ENCODE measurements at places on chromosomes 1 and 21.

- no peak for DNase-seq
These were observed 83.3 kb downstream of the ETS2 start for GRCh38 chr21:38888991-38889561.

- DNase-seq = no peak
These were observed 75.6 kb downstream of the LMO4 start for GRCh38 chr1:87404296-87404695.

DNA sequence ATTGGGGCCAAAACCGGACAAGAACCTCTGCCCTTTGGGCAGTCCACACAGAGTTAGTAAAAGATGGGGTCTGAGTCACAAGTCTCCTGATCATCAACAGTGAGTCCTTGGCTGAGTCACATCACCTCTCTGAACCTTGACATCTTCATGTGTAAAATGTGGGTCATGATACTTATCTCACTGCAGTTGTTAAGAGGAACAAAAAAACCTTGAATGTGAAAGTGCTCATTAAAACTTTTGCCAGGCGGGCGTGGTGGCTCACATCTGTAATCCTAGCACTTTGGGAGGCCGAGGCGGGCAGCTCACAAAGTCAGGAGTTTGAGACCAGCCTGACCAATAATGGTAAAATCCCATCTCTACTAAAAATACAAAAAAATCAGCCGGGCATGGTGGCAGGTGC is 15.7 kb downstream of the S100A16 start:
- DNase-seq = no peak

DNA sequence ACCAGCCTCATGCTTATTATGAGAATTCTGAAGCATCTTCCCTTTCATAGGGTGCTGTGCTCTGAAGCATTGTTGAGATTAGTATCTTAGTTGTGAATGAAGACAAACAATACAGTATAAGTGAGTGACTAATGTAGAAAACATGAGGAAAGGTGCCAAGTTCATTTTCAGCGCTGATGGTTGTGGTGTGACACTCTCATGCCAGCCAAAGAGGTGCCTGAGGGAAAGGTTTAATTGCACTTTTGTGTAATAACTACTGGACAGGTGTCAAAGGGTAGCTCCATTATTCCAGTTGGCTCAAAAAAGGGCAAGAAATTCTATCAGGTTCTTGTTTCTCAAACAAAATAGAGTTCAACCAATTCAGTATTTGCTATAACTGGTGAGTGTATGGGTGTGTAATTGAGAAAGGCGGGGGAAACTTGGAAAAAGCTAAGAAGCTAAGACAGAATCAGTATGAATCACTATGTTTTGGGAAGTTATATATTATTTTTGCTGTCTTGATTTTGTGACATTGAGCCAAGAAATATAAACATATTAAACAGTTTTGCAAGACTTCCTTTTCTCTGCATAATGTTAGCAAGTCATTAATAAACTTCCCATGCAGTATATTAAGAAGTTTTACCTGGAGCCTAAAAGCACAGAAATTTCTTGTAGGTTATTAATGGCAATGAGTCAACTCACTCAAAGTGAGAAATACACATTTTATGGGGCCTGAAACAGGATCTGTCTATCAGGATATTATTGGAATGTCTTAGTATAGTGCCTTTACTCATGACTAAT is 31.8 kb downstream of the KCNK2 start:
- DNase-seq = no peak

DNA sequence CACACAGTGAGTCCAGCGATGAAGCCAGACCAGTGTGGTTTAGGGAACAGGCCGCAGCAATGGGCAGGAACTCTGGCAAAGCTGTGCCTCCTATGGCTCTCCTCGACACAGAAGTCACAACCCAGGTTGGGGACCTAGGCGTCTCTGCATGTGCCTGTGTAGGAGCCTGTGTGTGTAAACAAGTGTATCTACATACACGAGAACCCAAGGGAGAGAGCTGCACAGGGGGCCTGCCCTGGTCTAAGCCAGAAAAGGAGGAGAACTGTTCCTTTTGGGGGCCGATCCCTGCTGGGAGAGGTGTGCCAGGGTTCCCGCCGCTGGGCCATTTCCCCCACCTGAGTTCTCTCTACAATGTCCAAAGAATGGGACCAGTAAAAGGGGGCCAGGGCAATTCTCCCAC is 56.0 kb downstream of the CD247 start:
- DNase-seq = no peak

GRCh38 chr1:155004352-155005075 is 1.9 kb downstream of the ZBTB7B start:
- no peak for DNase-seq

DNA sequence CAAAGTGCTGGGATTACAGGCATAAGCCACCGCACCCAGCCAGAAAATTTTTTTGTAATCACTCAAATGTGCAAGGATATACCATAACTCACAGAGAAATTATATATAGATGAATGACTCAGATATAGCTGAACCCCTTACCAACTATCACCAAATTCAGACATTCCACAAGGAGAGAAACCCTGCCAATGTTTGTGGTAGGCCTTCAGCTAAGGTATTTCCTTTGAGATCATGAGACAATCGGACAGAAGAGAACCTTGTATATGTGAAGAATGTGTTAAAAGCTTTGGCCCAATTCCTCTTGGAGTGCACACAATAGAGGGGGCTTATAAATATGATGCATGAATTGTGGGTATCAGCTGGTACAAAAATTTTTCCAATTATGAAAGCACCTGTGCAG is 50.7 kb downstream of the ZNF684 start:
- DNase-seq = no peak

GRCh38 chr1:167503626-167504466 is 14.5 kb downstream of the CD247 start:
- DNase-seq = no peak

- no peak for DNase-seq
These were observed 20.3 kb upstream of the C2CD2 start for GRCh38 chr21:41973861-41974751.

- DNase-seq = no peak
These were observed 35.1 kb upstream of the TINAGL1 start for GRCh38 chr1:31541194-31541593.

DNA sequence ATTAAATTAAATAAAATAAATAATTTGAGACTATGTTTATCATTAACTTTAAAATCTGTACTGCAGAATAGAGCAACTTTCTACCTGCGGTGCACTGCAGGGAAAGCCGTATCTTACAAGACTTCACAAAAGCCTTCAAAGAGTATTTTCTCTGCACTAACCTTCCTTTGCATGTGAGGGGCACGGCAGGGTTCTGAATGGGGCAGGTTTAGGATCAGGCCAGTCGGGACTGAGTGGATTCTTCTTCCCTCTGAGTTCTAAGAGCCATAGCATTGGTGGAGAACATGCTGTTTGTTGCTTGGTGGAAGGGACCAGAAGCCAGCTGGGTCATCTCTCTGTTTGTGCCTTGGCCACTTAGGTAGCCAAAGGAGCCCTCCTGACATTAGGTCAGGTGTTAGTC is 55.2 kb upstream of the LGALS8 start:
- no peak for DNase-seq

- DNase-seq = no peak
These were observed 42.6 kb downstream of the UBE2G2 start for GRCh38 chr21:44758781-44759627.

DNA sequence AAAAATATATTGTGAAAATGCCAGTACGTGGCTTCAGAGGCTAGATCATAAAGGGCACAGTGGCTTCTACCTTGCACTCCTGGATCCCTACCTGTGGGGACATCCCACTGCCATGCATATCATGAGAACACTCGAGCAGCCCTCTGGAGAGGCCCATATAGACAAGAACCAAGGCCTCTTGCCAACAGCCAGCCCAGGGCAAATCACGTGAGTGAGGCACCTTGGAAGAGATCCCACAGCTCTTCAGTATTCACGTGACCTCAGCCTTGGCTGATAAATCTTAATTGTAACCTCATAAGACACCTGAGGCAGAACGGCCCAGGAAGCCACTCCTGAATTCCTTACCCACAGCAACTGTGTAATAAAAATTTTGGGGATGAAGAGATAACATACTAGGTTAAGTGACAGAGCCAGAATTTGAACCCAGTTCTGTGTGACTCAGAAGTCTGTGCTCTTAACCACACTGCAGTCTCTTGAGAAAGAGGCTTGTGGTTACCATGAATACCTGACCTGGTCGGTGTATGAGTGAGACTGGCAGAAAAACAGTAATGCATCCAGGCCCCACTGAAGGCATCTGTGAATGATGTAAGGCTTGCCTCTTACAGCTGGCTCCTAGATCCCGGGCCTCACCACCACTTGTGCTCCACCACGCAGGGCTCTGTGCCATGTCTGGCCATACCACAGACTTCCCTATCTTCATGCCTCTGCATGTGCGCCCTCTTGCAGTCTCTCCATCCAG is 6.9 kb upstream of the A3GALT2 start:
- no peak for DNase-seq

GRCh38 chr1:239575113-239575512 is 188.7 kb downstream of the CHRM3 start:
- no peak for DNase-seq

- DNase-seq = no peak
These were observed 3.3 kb upstream of the SNRPE start for GRCh38 chr1:203858055-203858454.

GRCh38 chr1:41381692-41382479 is 20.7 kb downstream of the FOXO6 start:
- no peak for DNase-seq

GRCh38 chr1:113281550-113281949 is 108.8 kb upstream of the MAGI3 start:
- no peak for DNase-seq

- DNase-seq = no peak
These were observed 25.7 kb downstream of the LDLRAD1 start for GRCh38 chr1:53992085-53992874.

DNA sequence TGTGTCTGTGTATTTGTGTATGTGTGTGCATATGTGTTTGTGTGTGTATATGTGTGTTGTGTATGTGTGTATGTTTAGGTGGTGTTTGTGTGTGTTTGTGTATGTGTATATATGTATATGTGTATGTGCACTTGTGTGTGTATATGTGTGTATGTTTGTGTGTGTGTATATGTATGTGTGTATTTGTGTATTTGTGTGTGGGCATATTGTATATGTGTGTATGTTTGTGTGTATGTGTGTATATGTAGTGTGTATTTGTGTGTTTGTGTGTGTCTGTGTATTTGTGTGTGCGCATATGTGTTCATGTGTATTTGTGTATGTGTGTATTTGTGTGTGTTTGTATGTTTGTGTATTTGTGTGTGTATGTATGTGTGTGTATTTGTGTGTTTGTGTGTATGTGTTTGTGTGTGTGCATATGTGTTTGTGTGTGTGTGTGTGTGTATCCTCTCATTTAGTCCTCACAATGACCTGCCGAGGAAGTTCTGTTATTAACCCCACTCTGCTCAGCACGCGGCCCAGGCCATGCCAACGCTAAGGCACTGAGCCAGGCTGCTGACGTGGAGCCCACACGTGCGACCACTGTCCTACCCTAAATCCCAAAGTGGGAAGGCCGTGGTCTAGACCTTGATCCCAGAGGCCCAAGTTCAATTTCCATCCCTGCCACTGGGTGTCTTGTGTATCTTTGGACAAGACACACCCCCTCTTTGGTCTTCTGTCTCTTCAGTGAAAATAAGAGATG is 43.2 kb upstream of the TMEM51 start:
- DNase-seq = no peak

DNA sequence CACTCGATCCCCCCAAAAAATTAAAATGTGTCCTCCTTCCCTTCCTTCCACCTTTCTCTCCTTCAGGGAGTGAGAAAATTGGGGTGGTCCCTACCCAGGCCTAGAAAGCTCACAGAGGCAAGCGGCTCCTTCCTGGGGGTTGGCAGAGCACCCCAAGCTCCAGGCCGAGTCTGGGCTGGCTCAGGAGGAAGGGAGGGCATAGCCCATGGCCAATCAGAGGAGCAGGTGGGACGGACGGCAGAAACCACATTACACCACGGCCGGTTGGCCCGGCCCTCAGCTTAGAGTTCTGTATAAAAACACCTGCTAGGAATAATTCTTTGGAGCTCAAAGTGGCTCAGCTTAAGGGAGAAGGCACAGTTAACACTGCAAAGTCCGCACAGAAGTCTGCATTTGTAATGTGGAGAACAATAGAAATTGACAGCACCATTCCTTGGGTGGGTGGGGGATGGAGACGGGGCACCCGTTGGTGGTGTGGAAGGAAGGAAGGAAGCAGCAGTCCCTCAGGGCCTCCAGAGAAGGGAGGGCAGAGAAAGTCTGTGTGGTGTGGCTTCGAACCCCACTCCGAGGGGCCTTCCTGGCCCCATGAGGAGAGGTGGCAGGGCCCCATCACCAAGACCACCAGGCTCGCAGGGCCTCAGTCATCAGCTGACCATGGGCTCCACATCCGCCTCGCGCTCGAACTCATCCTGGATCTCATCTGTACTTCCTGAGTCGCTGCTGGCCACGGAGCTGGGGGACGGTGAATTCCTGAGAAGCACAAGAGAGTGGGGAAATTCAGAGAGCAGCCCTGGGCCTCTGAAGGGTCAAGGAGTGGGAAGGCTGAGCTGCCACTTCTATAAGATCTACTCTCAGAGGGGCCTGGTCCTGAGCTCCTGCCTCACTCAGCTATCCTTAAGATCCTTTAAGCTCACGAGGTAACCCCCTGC is 5.8 kb upstream of the ALDH4A1 start:
- no peak for DNase-seq

- DNase-seq = no peak
These were observed 841.5 kb downstream of the KCNT2 start for GRCh38 chr1:195766709-195767108.

DNA sequence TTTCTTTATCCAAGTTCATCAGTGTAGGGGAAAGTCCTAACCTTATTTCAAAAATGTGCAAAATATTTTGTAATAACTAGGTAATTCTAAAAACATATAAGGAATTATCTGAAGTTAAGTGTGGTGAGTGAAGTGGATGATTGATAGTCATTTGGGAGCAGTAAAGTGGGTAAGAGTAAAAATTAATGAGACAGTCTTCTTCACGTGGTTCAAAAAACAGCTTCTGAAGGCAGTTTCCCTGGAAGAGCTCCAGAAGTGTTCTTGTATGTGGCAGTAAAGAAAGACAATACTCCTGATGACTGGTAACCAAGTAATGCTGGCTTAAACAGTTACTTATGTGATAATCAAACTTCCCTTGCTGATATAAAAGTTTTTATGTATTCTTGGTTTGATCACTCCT is 50.3 kb downstream of the LEPR start:
- DNase-seq = no peak

- DNase-seq = no peak
These were observed 223.1 kb upstream of the TMEM51 start for GRCh38 chr1:14930247-14930965.

GRCh38 chr1:3126756-3127678 is 58.0 kb downstream of the PRDM16 start:
- no peak for DNase-seq

DNA sequence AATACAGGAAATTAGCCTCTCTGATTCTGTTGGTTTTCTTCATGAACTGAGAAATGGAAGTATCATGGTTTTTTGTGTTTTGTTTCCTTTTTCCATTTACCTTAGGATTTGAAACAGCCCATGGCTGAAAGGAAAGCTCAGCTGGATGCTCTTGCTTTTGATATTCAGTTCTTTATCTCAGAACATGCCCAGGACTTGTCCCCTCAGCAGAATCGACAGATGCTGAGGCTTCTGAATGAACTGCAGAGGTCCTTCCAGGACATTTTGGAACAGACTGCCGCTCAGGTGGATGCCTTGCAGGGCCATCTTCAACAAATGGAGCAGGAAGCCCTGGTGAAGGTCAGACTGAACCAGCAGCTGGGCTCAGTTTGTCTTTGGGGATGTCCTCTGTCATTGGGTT is 142.4 kb downstream of the MACF1 start:
- no peak for DNase-seq

- no peak for DNase-seq
These were observed 23.3 kb upstream of the ZNF326 start for GRCh38 chr1:89971600-89971999.
